LNCaP clone FGC (cell line): ENCODE measurements at places on chromosomes 11 and 22.

- no peak for DNase-seq
Observed at GRCh38 chr11:46759196-46759595, 40.2 kb downstream of the F2 start.

DNA sequence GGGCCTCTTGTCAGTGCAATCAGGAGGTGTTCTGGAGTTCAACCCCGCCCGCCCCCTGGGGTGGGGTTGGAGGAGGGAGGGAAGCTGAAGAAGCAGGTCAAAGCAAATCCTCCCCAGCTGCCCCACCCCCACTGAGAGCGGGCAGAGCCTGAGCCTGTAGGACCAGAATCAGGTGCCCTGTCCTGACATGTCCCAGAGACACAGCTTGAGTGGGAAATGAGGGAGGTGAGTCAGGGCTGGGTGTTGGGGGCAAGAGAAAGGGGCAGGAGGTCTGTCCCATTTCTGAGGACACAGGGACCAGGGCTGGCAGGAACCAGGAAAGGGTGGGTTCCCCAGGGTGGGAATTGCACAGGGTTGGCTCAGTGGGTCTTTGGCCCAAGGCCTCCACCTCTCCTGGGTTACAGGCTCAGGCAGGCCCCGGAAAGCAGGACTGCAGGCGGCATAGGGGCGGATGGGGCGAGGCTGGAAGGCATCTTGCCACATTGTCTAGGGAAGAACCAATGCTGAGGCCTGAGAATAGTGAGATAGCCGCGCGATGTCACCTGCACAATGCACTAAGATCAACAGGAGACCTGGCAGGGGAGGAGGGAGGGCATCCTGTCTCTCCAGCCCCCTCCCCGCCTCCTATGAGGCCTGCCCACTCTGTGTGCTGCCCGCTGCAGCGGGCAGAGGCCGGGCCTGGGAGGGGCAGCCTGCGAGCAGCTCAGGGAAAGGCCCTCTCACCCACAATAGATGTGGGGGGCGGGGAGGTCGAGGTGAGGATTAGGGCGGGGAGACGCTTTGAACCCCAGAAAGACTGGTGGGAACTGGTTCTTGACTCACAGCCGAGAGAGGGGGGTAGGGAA is 32.4 kb downstream of the NECTIN1 start:
- peak; percentile 28 for DNase-seq

DNA sequence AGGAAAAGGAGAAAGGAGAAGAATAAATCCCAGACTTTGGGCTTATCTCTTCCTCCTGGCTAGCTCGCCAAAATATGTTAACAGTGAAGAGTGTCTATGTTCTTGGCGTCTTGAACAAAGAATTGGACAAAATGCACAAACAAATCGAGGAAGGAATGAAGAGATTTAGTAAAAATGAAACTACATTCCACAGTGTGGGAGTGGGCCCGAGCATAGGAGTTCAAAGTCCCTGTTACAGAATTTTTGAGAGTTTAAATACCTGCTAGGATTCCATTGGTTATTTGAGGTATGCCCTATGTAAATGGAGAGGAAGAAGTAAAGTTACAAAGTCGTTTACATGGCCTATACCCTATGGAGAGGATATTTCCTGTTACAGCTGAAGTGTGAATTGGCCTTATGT is 525.1 kb upstream of the CNTN5 start:
- no peak for DNase-seq

GRCh38 chr11:111335549-111335948 is 37.2 kb downstream of the POU2AF3 start:
- DNase-seq = peak; percentile 46

- DNase-seq = no peak
Observed at GRCh38 chr11:20027556-20028013, 132.7 kb downstream of the DBX1 start.

- no peak for DNase-seq
Observed at GRCh38 chr11:73426219-73426850, 50.1 kb downstream of the RELT start.

DNA sequence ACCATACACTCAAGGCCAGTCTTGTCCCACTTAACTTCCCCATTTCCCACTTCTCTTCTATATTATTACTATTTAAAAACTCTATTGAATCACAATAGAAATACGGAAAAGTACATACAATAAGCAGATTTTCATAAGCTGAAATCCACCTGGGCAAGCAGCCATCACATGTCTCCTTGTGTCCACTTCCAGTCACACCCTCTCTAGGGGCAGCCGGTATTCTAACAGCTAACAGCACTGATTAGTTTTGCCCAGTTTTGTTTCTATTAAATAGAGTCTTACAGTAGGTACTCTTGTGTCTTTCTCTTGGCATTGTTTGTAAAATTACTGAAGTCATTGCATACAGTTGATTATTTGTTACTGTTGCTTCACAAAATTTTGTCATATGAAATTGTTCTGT is 37.8 kb downstream of the PPP6R3 start:
- peak; percentile 53 for DNase-seq
